ENCODE measurements at places on chromosomes 5 and 9.
A peak's percentile ranks its signal among the peaks of the same experiment; 100 is the strongest.

DNA sequence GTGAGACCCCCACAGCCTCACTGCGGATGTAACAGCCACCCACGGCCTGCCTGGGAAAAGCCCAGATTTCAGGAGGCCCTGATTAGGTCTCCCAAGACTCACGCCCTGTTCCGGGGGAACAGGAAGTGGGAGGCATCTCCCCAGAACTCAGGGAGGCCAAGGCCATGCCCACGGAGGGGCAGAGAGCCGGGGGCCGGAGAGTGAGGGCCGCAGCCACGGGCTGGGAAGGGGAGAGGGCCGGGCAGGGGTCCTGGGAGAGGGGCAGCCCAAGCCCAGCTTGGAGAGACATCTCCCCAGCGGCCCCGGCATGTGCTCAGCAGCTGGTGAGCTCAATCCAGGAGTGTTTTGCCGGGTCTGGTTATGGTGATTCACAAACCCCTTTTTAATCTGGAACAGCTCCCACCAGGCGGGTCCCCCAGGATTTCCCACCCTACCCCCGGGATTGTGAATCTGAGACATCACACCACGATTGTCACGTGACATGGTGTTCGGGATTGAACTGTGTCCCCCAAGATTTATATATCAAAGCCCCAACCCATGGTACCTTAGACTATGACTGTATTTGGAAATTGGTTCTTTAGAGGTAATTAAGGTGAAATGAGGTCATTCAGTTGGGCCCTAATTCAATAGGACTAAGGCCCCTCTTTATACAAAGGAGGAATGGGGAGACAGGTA, 26.6 kb downstream of the KCNT1 start:
- no peak for DNase-seq

- DNase-seq: no peak
Observed at GRCh38 chr5:96547486-96547885, 114.4 kb upstream of the PCSK1 start.

GRCh38 chr9:120099065-120099464, 480.9 kb downstream of the CDK5RAP2 start:
- no peak for DNase-seq

GRCh38 chr9:89863837-89864236, 259.0 kb downstream of the GADD45G start:
- DNase-seq: no peak

DNA sequence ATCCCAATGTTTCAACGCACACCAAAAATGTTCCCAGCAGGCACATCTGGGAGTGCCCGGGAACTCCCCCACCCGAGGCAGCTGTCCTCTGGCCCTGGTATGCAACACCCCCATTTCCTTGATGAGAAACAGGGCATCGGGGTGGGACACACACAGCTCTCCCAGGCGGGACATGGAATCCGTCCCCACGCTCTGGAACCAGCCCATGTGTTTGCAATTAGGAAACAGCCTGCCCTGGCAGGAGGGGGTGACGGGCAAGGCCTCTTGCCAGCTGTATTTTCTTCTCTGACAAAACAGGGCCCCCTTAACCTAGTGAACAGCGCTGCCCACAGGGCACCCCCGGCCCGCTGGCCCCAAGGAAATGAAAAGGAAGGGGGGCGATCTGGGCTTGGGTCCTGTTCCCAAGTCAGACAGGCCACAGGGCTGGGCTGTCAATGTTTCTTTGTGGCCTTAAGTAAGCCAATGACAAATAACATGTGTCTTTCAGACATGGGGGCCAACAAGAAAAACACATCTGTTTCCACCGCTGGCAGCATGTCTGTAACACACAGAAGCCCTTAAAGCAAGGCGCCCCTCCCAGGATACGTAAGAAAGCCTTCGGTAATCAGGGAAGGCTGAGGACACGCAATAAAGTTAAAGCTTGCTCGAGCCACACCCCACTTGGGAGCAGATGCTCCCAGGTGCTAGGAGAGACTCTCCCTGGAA, 125.3 kb downstream of the ROR2 start:
- no peak for DNase-seq

- no peak for DNase-seq
Observed at GRCh38 chr5:61394078-61394704, 62.1 kb downstream of the ZSWIM6 start.

DNA sequence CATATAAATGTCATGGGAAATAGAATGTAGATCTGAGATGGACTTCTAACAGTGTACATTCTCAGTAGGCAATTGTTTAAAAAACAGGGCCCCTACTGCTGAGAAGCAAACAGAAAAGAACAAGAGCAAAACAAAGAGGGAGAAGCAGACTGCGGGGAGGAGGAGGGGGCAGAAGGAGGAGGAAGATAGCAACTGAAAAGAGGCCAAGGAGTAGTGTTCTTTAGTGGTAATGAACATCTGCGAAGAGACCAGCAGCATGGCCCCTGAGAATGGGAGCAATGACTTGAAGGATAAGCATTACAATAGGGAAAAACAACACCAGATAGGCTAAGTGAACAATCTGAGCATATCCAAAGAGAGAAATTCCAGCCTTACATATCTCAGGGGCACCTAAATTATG, 36.8 kb downstream of the HAPLN1 start:
- no peak for DNase-seq

DNA sequence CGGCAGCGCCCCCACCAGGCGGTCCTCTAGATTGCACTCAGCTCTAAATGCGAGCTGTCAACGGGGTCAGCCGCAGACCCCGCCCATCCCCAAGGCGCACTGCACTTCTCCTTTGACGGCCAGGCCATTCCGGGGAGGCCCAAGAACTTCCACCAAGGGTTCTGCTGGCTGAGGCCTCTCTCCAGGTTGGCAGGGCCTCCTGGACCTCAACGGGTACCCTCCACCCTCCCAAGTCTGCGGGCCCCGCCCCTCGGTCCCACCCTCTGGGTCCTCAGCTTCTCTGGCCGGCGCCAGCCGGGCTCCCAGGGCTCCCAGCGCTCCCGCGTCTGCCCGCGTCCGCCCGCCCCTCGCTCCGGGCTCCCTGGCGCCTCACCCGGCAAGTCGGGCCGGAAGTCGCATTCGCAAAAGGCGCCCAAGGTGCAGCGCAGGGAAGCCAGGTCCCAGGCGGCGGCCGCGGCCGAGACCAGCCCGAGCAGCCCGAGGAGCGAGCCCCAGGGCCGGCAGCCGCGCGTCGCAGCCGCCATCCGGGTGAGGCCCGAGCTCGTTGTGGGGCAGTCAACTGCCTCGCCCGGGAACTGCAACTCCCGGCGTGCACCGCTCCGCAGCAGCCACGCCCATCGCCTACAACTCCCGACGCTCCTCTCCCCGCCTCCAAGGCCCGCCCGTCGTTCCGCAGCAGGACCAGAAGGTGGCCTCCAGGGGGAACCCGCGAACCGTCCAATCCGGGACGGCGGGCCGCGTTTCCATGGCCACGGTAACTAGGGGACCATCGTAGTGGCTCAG, at the start of gene TOR2A:
TSS of gene TOR2A (minus strand) at position 548 of the 783 bp plus-strand sequence. CDS start at position 524, 24 bp downstream.
- peak; percentile 98 for DNase-seq

DNA sequence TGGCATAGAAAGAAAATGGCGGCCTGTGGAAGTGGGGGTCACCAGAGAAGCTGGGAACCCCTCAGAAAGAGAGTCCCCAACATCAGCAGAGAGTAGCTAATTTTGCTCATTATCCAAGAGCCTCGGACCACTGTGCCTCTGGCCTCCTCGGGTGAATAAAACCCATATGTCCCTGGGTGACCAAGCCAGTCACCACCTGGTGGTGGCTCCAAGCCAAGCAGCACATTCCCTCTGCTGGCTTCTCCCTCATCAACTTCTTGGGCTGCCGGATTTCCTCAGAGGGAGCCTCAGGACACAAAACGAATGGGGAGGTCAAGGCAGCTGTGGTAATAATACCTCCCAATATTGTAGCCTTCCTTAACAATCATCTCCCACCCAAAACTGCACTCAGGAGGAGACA, 242.5 kb downstream of the NFIB start:
- no peak for DNase-seq

DNA sequence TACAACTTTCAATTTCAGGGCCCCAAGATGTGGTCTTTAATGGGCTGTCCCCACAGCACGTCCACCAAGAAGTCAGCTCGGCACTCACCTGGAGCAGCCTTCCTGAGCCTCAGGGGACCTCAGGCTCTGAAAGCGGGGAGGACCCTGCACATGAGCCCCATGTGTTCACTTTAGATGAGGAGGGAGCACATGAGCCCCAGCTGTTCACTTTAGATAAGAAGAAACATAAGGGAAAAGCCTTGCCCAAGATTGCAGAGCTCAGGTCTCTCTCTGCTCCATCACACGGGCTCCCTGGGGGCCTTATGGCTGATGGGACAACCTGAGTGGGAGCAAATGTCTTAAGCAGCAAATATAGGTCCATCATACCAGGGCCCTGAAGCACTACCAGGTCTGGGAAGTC, 56.4 kb downstream of the NIPSNAP3B start:
- no peak for DNase-seq

GRCh38 chr5:133489632-133490031, 122.7 kb downstream of the FSTL4 start:
- no peak for DNase-seq

- DNase-seq: no peak
Observed at GRCh38 chr9:5896863-5897262, 6.2 kb downstream of the MLANA start.

DNA sequence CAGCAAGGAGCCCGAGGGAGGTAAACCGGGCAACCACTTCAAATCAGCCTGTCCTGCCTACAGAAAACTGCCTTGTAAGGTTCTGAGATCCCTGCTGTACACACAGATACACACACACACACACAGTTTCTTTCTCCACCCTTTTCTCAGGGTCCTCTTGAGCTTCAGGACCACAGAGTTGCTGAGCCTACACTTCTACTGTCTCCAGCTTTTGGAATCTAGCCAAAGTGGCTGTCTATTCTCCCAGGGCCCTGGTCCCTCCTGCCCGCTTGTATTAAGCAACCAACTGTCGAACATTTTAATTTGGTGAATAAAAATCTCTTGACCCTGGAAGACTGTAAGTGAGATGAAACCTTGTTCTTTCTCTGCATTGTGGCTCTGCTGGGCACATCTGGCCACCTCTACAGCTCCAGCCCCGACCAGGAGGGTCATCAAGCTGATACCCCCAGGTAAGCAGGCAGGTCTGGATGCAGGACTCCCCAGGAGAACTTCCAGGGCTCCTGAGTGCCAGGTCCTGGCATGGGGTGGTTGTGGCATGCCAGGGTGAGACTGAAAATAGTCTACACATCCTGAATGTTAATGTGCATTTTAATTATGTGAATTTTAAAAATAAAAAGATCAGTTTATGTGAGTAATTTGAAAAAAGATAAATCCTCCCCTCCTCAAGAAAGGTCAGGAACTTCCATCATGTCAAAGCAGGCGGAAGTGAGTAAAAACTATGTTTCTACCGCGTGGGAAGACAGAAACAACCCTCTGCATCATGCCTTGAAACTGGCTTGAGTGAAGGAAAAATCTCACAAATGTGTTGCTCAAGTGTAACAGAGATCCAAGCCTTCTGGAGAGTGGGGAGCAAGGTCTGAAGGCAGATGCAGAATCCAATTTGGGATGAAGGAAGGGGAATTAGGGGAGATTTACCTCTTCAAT, 15.0 kb upstream of the S1PR3 start:
- DNase-seq: no peak

DNA sequence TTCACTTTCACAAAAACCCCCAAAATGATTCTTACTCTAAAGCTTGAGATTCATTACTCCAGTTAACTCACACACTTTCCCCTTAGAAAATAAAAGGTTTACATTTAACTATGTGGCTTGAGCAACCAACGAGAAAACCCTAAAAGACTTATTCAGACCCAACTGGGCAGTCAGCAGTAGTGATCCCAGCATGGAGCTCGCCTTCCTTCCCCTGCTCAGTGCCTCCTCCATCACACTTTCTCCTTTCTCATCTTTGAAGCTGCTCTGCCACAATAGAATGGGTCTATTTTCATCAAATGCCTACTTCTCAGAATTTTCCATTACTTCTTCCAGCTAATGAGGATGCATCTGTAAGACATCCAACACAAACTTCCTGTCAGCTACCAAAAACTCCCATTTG, 29.1 kb downstream of the RORB start:
- no peak for DNase-seq

DNA sequence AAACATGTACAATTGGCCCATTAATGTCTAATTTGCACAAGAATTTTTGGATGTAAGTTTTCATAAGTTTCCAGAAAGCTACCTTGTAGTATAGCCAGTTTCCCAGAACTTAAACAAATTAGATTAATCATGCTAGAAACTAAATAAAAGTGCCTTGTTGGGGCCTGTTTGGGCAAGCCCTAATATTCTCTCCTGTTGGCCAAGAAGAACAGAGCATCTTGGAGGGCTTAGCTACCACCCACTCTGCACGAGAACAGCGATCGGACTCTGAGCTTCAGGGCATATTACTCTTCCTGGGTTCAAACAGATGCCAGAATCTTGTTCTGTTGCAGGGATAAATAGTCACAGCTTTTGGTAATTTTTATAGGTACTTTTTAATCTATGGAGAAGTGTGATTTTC, 88.2 kb downstream of the GAS1 start:
- no peak for DNase-seq

- peak; percentile 41 for DNase-seq
Observed at GRCh38 chr5:149886692-149887470, 57.7 kb downstream of the PDE6A start.

- DNase-seq: no peak
Observed at GRCh38 chr5:136984772-136985446, 514.2 kb downstream of the SPOCK1 start.

- DNase-seq: no peak
Observed at GRCh38 chr9:90053027-90053426, 448.2 kb downstream of the GADD45G start.

DNA sequence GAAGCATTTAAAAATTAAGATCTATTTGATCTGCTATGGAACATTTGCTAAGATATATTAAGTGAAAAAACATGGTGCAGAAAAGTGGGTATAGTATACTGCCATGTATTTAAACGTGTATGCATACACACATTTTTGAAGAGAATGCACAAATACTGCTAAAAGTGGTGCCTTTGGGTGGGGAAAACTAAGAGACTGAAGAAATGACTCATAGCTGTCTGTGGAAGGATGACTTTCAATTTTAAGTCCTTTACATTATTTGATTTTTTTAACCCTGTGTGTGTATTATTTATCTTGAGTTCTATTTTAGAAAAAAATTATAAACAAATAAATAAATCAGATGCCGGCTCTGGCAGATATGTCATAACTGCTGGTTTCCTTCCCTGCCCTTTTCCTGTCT, 120.7 kb upstream of the SLIT3 start:
- no peak for DNase-seq

- DNase-seq: no peak
Observed at GRCh38 chr5:89606939-89607534, 724.1 kb upstream of the MEF2C start.

DNA sequence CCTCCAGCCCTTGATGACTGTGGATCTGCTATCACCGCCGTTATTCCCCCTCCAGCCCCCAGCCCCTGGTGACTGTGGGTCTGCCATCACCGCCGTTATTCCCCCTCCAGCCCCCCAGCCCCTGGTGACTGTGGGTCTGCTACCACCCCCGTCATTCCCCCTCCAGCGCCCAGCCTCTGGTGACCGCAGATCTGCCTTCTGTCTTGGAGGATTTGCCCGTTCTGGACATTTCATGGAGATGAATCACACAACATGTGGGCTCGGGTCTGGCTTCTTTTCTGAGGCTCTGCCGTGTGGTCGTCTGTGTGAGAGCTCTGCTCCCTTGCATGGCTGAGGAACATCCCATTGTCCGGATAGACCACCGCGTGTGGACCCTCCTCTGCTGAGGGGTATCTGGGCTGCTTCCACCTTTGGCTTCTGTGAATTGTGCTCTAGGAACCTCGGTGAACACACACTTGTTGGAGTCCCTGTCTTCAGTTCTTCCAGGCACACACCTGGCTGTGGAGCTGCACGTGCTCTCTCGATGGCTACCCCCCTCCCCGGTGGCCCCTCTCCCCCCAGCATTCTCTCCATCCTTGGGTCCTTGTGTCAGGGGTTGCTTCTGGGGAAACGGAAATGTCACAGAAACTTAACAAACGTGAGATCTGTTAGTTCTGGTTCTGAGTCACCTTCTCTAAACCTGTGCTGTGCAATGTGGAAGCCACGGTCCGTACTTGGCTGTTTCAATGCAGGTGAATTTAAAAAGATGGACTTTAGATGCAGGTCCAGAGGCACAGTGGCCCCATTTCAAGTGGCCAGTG, 105.3 kb upstream of the COL5A1 start:
- DNase-seq: peak; percentile 72

Data from cardiac fibroblast (primary cell).